Activated CD4-positive, alpha-beta memory T cell treated with anti-CD3 and anti-CD28 coated beads for 36 hours (primary cell): ENCODE measurements at places on chromosomes 16 and 17.

- no peak for DNase-seq
These were observed 52.5 kb upstream of the WSB1 start for GRCh38 chr17:27241346-27241946.

- no peak for DNase-seq
These were observed 25.4 kb downstream of the ZNRF1 start for GRCh38 chr16:75024182-75024581.

- DNase-seq, result no peak
These were observed at the start of gene RGS11 for GRCh38 chr16:275786-276232. TSS of gene RGS11 (minus strand) at chr16:275944. CDS start at chr16:275911, 33 bp downstream.

DNA sequence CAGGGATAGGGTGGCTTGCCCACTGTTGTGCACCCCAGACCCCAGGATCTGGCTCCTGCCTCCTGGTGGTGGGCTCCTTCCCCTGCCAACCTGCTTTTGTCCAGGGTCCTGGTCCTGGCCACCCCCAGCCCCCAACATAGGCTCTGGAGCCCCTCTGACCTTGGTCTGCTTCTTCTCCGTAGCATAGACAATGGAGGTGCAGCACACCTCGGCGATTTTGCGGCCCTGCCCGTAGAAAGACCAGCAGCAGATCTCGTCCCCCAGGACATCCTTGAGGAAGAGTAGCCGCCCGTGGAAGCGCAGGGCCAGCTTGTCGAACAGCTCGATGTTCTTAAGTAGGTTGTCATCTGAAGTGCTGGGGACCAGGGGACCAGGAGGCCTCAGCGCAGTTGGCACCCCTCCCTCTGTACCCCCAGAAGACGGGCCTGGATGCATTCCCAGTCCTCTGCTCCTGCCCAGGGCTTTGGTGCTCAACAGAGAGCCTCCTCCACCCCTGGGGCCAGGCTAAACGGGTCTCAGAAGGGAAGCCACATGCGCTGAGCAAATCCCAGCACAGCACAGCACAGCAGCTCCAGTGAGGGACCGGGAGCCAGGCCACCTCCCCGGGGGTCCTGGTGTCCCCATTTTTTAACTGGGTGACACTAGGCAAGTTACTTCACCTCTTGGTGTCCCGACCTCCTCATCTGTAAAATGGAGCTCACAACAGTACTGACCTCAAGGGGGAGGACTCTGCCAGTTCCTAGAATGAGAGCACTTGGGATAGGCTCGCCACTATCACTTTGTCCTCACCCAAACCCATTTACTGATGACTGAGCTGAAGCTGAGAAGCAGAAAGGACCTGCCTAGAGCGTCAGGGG is 10.8 kb downstream of the ASPHD1 start:
- no peak for DNase-seq

DNA sequence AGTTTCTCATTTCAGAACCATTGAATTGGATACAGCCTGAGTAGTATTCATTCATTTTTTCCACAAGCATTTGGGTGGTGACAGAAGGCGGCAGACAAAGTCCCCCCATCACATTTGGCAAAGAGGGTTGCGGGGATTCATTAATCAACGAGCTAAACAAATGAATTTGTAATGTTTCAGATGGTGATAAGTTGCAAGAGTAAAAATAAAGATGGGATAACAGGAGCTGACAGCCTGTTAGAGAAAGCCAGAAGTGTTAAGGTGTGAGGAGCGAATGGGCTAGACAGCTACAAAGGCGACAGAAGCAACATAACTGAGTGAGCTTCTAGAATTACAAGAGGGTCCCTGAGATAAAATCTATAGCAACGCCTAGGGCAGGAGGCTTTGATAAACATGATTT is 342.8 kb upstream of the HSBP1 start:
- no peak for DNase-seq

DNA sequence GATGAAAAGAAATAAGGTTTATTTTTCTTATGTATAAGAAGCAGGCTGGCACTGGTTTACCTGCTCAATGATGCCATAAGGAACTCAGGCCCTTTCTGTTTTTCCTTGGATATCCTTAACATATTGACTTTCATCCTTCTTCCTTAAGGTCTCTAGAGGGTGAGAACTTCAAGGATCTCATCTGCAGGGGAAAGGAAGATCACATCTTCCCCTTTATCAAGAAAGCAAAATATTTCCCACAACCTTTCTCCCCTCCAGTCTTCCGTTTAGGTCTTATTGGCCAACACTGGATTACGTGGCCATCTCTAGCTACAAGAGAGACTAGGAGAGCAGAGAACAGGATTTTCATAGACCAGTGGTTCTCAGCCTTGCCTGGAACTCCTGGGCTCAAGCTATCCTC is 4.2 kb upstream of the TBX4 start:
- no peak for DNase-seq

DNA sequence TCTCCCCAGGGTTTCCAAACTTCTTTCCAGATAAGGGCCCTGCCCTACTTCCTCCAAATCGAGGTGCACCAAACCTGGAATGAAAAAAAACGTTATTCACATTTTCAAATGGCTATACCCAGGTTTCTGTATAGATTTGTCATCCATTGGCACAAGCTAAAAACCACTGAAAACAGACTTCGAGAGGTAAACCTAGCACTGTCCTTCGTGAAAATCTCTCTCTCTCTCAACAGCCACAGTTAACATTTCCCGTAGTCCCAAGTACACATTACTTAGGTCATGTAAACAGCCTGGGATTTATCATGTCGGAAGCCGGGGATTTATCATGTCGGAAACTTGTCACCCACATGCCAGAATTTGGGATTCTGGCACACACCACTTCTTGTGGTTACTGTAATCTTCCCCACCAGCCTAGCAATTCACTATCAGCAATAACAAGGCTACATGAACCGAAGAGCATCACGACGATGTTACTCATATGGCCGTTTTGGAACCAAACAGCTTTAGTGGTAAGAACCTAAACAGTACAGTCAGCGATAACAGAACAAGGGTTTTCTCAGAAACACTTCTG is 1.2 kb downstream of the DDX5 start:
- no peak for DNase-seq

- no peak for DNase-seq
These were observed 20.7 kb upstream of the GLG1 start for GRCh38 chr16:74627506-74628220.
